T-helper 9 cell (primary cell): ENCODE measurements at places on chromosomes 3 and 15.

DNA sequence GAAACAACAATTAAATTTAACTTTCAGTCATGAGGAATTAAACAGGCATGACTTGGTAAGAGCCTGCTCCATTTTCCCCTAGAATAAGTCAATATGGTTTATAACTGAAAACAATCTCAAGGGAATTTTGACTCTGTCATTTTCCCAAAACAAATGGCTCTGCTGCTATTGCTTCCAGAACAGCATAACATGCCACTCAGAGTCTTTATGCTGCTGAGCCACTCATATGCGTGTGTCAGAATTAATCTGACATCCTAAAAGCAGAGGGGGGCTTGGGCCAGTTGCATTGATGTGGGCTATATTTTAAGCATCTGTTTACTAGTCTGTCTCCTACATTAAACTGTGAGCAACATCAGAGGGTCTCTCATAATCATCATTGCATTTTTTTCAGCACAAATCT lies 111.1 kb upstream of the ABI3BP start:
- DNase-seq = no peak

DNA sequence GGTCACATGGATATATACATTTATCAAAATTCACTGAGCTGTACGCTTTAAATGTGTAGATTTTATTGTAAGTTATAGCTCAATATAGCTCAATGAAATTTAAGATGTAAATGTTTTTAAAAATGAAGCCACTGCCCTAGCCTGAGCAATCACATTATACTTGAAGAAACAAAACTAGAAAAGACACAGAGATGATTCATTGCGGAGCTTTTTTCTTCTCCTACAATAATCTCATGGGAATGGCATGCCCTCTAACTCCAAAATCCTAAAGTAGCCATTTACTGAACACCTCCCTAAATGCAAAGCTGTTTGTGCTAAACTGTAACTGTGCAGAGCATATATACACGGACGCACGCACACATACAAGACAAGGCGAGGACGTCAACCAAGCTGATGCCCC lies 84.2 kb downstream of the MYO9A start:
- no peak for DNase-seq

DNA sequence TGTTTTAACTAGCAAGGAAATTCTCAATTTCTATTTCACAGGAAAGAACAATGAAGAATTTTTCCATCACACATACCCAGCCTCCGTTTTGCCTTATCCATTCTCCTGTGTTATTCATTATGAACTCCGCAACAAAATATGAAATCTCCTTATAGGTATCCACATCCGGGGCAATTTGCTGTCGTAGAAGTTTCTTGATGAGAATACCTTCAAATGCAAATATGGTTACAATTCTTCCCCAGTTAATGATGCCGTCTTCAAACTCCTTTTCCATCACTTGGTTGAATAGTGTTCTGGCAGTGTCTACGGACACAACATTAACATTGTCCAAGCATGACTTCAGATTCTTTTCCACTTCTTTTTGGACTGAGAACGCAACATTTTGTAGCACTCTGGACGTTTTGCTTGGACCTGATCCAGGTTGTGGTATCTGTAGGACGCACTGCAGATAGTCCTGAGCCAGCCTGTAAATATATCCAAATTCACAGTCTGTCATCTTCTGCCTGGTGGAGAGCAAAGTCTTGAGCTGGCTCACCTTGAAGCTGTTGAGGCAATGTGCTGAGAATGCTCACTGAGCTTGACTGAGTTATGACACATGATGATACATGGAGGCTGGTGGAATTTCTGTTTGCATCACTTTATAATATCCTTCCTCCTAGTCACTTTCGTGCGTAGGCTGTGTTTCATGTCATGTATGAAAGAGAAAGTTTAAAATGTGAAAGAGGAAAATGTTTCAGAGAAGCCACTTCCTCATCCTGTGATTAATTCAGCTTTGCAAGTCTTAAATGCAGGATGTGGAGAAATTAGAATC lies at the start of gene BCL2A1:
BCL2A1 (minus strand) TSS at position 573 of the 811 bp plus-strand sequence; CDS start at position 496, 77 bp downstream.
- DNase-seq = peak; percentile 12

DNA sequence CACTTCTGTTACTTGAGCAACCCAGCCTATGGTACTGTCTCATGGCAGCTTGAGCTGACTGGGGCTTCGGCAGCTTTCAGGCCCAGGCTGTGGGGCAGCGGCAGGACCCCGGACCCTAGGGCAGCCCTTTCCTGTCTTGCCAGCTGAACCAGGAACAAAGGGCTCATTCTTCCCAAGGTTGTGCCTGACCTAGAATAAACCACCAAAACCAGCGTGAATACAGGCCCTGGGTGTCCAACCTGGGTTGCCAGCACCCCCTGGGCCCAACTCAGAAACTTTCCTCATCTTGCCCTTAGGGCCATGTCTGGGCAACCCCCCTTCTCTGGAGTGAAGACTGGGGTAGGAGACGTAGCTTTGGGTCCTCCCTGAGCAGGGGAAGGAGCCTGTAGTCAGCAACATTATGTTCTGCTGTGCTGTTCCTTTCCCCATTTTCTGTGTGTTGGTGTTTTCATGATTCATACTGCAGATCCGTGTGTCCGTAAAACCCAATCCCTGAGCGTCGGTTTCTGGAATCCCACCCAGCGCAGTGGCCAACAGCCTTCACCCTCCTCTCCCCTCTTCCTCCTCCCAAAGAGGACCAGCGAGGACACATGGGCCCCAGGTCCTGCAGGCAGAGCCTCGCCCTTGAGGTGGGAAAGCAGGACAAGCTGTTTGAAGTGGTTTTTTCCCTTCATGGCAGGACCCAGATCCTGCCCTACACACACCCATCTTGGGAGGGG lies 33.5 kb downstream of the TKT start:
- no peak for DNase-seq

DNA sequence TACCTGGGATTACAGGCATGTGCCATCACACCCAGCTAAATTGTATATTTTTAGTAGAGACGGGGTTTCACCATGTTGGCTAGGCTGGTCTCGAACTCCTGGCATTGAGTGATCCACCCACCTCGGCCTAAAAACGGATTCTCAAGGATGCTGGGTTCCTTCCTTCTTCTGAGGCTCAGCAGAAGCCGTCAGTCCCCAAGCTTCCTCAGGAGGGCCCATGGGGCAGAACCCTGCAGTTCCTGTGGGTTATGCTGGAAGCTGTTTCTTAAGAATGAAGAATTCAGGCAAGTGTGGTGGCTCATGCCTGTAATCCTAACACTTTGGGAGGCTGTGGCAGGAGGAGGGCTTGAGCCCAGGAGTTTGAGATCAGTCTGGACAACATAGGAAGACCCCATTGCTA lies 29.0 kb upstream of the ZNF710 start:
- no peak for DNase-seq

DNA sequence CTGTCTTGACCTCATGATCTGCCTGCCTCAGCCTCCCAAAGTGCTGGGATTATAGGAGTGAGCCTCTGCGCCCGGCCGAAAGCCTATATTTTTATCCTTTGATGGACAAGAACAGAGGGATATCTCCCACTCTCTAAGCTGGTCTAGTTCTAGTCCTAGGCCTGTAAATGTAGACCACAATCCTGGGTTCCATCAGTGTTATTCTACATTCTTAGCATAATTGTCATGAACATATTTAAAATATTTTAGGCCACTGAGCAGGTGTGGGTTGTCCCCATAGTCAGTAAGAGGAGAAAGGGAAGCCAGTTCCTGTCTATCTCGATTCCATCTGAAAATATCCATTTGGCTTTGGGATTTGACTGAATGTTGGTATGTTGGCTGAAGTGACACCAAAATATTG lies 118.1 kb downstream of the EBLN2 start:
- DNase-seq = no peak

DNA sequence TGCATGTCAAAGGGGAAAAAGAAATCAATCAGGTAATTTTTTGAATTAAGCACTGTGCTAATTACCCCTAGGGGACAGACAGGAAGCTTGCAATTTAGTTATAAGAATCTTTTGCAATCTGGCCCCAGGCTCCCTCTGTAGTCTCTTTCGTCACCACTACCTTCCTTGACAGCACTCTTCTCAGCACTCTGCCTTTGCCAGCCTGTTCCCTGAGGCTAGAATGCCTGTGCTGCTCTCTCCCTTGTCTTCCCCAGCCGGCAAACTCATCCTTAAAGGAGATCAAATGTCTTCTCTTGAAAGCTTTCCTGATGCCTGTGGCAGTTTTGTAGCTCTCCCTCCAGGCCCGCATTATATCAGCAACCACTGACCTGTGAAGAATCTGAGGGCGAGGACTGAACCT lies 32.4 kb upstream of the PRTG start:
- no peak for DNase-seq

GRCh38 chr15:101246391-101246790 lies 5.5 kb downstream of the CHSY1 start:
- no peak for DNase-seq

- peak; percentile 67 for DNase-seq
These were observed 1.5 kb downstream of the MSL2 start for GRCh38 chr3:136194409-136195257.

DNA sequence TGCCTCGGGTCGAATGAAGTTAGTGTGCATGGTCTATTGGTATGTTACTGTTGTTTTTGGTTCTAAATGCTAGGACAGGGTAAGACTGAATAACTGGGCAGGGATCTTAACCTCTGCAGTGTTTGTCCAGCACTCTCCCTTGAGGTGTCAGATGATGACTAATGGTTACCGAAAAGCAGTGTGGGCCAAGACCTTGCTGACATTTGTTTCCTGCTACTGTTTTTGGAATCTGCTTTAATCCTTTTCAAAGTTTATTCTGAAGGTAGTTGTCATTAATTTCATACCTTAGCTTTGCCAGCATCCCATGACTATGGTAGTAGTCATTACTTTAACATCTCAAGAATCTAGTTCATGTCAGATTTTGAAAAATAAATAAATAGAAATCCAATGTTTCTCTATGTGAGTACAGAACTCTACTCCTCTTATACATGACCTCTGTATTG lies 117.0 kb downstream of the P3H2 start:
- no peak for DNase-seq

GRCh38 chr15:61715082-61715481 lies 345.2 kb downstream of the VPS13C start:
- DNase-seq = no peak

- DNase-seq = no peak
These were observed 95.6 kb upstream of the BCL6 start for GRCh38 chr3:187840856-187841255.

DNA sequence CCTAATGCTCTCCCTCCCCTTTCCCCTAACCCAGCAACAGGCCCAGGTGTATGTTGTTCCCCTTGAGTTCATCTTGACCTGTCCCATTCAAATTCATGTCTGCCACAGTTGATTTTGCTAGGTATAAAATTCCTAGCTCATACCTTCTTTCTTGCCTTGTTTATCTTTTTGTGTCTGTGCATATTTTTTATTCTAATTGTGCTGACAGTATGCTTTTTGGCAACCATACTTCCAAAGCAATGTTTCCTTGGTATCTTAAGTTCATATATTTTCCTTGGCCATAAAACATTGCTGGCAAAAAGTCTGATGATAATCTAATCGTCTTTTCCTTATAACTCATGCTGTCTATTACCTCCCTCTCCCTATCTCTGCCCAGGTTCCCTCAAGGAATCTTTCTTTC lies 15.5 kb downstream of the LNP1 start:
- DNase-seq = no peak

- no peak for DNase-seq
These were observed 407.1 kb downstream of the LSAMP start for GRCh38 chr3:116037954-116038911.

DNA sequence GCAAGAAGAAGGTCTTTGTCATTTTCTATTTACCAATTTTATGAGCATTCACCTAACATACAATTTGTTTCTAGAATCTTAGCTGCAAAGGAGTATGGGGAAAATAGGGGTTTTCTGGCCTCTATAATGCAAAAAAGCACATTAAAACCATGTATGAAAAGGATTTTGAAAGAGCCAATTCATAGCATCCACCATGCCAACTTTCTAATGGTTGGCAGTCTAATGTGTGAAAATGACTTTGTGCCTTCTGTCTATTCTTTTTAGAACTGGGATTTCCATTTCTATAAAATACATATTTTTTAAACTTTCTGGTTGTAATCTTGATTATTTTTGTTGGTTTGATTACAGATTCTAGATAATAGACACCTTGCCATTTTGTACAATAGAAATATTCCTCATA lies 333.7 kb upstream of the CNTN6 start:
- DNase-seq = no peak

DNA sequence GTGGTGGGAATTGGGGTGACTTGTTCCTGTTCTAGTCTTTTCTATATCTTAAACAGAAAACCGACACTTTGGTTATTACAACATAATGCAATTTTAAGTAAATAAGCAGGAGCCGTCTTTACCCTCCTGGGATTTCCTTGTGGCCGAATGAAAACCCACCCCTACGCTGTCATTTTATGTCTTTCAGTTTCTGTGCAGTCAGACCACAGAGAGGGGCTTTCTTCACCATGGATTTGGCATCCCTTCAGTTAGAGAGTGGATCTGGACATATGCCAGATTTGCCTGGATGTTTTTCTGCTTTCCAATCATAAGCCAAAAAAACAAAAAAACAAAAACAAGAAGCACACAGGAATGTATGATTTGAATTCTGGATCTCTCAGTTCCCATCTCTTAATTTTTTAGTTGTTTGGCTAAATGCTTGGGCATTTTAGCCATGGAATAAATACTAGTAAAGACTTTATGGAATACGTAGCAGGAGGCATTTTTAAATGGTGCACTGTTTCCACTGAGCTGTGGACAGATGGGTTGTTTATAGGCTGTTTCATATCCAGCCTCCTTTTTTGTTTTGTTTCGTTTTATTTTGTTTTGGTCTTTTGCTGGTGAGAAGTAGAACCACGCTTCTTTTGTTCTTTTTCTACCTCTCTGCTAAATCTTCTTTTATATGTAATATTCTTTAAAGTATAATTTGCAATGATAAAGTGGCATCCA lies 272.9 kb downstream of the FEZF2 start:
- DNase-seq = no peak
